Heart left ventricle (tissue), 16 donors: ENCODE measurements at places on chromosomes 3 and 15.

- DNase-seq: no peak
Measured at GRCh38 chr3:64903006-64903405, 215.2 kb upstream of the ADAMTS9 start.

- DNase-seq: no peak
Measured at GRCh38 chr3:88301273-88301995, 151.7 kb downstream of the C3orf38 start.

- DNase-seq: no peak
Measured at GRCh38 chr3:183044547-183045229, 54.6 kb downstream of the MCCC1 start.

- no peak for DNase-seq
Measured at GRCh38 chr15:84552896-84553295, 47.9 kb upstream of the ZSCAN2 start.

DNA sequence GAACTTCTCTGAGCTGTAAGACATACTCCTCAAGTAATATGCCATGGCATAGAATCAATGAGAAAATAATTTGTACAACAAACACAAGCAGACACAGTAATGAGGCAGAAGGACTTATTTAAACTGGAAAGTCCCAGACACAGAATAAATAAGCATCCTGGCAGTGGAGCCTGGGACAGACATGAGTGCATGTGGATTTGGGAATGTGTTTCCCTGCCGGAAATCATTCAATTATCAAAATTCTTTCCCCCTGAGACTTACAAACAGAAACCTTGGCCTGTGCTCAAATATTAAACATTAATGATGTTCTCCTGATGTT lies 520.1 kb downstream of the ROBO1 start:
- DNase-seq: peak; percentile 29

GRCh38 chr3:64530434-64531049 lies 157.3 kb downstream of the ADAMTS9 start:
- no peak for DNase-seq

DNA sequence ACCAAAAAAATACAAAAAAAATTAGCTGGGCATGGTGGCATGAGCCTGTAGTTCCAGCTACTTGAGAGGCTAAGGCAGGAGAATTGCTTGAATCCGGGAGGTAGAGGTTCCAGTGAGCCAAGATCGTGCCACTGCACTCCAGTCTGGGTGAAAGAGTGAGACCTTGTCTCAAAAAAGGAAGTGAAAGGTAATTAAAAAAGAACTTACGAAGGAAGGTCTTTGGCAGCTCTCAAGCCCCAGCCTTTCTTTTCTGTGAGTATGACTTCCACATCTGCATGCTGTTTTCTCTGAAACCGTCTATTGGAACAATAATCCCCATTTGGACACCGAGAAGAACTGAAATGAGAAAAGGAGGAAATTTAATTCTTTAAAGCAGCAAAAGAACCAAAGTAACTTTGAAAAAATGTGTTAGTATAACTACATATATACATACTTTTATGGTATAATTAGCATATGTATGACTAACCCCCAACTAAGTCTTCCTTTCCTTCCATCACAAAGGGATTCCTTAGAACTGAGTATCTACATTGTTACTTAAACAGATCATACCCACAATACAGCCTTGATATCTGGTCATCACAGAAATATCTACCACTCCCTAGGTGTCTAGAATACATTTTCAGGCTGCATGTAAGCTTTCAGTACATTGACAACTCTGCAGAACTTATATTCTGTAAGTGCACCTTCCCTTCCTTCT lies 50.1 kb downstream of the SETD2 start:
- no peak for DNase-seq

GRCh38 chr15:38073178-38073946 lies 138.9 kb downstream of the TMCO5A start:
- peak; percentile 56 for DNase-seq

- no peak for DNase-seq
Measured at GRCh38 chr3:196641333-196642054, 2.0 kb downstream of the NRROS start.

- no peak for DNase-seq
Measured at GRCh38 chr15:32899126-32899596, 181.4 kb downstream of the GREM1 start.

DNA sequence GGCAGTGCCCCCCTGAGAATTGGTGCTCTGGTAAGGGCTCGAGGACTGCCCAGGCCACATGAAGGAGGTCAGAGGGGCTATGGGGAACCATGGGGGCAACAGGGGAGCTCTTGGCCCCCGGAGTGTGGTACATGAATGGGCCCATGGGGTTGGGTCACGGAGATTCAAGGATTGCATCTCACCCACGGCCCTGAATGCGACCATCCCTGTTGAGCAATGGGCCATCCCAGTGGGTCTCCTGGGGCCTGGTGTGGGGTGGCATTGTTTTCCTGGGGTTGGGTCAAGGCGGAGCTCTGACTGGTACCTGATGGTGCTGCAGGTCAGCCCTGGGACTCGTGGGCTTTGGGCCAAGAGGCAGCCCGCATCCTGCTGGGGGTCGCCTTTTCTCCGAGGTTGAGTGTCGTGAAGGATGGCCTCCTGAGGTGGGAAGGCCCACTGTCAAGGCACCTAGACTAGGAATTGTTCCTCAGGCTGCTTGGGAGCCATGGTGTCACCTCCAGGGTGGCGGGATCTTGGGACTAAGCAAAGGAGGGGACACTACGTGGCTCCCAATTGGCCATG lies 198.3 kb downstream of the UBE3A start:
- peak; percentile 5 for DNase-seq

DNA sequence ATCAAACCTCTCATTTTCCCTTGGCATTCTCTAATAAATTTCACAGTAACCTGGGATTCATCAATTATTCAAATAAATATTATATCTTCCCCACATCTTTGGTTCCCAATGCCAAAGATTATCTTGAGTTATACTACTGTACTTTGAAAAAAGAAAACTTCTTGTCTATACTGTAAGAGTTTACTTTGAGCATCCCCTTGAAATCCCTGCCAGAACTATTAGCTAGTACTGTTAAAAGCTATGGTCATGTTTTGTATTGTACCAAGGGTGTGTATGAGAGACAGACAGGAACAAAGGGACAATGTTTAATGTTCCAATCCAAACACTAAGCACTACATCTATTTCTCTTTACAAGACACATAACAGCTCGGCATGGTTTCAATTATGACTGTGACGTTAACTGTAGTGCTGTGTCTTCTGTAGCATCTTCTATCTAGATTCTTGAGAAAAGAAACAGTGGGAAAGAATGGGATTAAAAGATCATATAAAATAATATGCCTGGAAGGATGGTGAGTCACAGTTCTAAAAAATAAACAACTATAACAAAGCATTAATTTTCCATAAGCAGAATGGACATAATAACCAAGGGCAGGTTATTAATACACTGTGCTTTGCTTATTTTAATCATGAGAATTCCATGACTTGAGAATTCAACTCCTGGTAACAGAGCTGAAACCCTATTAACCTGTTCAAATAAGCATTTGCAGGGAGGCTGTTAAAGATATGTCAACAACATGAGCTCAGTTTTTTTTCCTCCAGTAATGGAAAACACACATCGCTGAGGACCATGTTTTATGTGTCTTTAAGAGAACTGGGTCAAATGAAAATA lies 71.1 kb downstream of the ALDH1A2 start:
- DNase-seq: no peak

DNA sequence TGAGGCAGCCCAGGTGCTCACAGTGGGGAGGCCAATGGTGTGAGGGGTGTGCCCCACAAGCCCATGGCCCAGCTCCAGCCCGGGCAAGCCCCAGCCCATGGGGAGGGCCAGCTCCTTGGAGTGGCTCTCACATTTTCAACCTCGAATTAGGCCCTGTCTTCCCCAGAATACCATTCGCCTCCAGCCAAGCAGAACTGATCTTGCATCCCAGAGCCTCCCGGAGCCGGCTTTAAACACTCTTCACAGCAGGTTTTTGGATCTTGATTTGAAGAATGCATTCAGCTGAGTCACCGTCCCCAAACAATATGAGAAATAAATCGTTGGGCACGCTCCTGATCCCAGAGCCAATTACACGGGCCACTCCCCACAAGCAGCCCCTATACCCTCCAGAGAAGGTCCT lies 23.7 kb downstream of the TPRA1 start:
- DNase-seq: no peak

DNA sequence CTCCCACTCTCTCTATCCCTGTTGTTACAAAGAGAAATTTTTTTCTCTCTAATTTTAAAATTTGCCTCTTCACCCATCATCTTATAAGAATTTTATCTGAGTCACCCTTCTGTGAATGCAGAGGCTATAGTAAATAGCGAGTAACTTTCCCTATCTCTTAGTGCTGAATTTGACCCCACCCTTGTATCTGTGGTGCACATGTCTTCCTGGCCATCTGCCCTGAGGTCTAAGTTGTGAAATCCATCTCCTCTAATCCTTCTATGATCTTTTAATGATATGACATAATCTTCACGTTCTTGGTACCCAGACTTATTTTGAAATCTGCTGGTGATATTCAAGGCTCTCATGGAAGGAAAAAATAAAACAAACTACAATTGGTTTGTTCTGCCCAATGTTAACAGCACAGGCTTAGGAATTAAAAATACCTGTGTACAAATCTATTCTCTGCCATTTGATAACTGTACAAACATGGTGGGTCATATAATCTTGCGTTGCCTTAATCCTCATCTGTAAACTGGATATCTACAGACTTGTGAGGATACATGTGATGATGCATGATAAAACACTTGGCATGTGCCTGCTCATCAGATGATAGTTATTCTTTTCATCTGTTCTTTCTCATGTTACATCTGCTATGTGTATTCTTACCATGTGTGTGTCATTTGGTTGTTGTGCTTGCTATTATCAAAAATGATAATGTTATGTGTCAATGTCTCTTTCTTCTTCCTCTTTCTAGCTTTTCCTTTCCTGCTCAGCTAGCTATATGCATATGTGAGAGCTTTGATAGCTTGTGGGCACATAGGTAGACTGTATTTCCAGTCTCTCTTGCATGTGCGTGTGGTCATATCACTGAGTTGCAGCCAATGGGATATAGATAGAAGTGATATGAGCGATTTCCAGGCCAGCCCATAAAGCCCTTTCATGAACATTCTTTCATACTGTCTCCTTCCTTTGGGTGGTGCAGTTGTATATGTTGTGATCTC lies 13.7 kb upstream of the CCR3 start:
- DNase-seq: no peak

GRCh38 chr3:62798000-62798399 lies 77.2 kb downstream of the CADPS start:
- DNase-seq: no peak

GRCh38 chr3:124504332-124505059 lies 225.8 kb upstream of the UMPS start:
- peak; percentile 23 for DNase-seq
